ENCODE measurements at places on chromosomes 3 and 15.

DNA sequence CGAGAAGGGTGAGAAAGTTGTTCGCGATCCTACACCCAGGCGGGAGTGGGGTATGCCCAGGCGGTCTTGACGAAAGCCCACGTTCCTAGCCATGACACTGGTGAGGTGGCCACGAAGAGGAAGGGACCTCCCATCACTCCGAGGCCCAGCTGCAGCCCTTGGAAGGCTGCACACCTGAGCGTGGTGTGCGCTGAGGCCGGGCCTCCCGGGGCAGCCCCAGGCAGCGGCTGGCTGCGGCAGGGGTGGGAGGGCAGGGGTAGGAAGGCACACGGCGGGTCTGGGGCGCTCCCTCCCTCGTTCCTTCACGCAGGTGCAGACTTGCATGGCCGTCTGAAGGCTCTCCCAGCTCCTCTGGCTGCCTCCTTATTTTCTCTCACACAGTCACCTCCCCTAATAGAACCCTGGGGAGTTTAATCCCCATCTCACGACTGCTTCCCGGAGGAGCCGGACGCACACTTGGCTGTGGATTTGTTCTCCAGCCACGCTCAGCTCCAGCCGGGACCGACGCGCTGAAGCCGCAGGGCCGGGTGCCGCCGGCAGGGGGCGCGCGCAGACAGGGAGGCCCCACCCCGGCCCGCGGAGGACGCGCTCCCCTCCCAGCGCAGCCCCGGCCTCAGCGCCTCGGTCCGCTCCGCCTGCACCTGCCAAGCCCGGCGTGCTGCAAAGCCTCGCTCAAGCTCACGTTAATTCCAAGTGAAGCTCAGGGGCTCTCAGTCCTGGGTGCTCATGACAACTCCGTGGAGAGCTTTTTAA lies 37.8 kb upstream of the MUC4 start:
- DNase-seq = no peak

- DNase-seq = no peak
These were observed 70.0 kb upstream of the UBE2E1 start for GRCh38 chr3:23735535-23736326.

DNA sequence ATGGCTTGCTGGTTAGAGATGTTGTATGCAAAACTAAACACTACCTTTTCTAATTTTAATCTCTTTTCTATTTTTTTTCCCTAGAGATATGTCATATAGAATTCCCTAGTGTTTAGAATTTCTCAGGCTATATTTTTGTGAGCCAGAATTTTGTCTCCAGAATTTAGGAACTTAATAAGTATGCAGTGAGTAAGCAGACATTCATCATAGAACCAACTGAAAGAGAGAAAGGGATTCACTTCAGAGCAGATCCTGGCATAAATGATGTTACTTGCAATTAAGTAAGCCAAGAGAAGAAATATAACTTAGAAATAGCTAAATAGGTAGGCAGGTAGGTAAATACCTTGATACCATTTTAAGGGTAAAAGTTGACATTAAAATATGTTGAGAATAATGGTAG lies 288.9 kb downstream of the ZNF385D start:
- no peak for DNase-seq

- DNase-seq = no peak
These were observed 45.5 kb downstream of the SYN2 start for GRCh38 chr3:12049675-12050074.

DNA sequence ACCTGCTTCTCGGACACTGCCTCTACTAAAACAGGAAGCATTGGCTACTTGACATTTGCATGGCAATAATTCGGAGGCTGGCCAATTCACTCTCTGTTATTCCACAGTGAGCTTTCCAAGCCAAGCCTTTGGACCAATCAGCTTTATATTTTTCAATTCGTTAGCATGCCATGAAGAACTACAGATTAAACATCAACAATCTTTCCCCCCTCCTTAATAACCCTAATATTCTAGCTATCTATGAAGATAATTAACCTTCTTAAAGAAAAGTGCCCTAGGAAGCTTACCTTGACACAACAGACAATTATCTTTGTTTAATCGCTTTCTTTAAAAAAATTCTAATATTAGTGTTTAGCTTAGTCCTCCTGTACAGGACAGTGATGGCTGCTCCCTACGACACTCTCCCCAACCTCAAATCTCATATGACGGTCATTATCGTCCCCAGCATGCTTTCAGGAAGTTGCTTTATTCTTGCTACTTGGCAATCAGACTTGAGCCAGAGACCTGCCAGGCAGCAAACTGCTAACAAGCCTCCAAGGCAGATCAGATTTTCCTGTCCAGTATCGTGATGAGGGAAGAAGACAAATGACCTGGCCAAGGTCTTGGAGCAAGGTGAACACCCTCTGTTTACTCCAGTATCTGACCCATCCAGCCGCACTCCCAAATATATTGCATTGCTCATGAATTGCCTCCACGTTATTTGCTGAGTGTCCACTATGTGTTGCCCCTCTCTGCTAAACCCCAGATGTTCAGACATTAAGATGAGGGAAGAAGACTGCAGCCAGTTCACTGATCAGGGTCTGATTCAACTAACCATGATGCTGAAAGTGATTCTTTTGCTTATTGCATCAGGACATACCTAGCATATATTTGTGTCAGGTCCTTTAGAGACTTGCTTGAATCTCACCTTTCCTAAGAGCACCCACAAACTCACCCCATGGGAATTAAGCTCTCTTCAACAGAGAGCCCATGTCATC lies 68.1 kb upstream of the LPP start:
- no peak for DNase-seq

GRCh38 chr15:74631935-74632560 lies 16.4 kb downstream of the CLK3 start:
- DNase-seq = peak; percentile 28

DNA sequence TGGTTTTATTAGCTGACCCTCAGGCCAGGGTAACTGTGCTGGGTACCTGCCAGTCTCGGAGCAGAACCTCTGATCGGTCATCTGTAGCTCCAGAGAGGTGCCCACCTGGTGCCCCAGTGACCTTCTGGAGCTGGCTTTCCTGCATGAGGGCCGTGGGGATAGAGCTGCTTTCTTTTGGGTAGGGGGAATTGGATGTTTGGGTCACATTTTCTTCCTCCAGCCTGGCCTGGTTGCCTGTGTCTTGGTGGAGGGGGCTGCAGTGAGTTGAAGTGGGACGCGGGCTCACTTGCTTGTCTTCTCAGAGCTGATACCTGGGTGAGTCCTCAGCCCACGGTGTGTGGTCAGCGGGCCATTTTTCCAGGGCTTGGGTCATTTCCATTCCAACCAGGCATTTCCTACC lies 2.6 kb downstream of the ZNF710 start:
- DNase-seq = no peak

DNA sequence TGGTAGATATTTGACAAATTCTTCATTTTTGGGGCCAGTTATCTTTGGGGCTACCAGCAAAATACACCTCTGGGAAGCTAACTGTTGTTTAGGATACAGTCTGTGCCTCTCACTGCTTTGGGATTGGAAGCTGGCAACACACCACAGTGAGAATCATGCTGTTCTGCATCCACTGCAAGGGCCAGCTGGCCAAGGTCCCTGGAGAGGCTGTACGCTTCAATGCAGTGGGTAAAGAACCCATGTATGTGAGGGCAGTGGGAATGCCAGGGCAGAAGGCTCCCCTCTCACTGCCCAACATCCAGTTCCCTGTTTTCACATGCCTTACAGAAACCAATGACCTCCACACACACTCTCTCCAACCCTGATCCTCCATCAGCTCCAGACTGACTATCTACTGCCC lies 20.1 kb downstream of the ZDHHC3 start:
- DNase-seq = no peak

DNA sequence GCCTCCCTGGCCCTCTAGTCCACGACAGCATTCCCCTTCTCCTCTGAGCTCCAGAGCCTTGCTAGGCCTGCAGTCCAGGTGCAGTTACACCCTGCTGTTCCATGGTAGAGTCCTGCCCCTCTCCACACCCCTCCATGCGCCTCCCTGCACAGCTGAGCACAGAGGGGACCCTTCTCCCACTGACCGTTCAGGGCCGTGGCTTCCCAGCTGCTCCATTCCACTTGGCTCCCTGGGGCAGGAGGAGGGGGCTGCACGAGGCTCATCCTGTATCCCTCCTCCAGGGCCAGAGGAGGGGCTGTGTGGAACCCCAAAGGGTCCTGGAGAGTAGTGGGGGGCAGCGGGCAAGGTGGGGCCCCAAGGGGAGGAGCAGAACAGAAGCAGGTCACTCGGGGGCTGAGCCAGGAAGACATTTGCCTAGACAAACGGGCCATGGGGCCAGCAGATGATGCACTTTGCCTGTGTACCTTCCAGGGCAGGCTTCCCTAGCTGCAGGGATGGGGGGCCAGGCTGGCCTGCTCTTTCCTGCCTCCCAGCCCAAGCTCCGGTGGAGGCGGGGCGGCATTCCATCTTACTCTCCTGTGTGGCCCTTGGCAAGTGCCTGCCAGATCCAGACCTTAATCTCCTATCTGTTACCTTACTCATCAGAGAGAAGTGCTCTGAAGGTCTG lies 20.7 kb upstream of the GOLGA6C start:
- DNase-seq = peak; percentile 3

DNA sequence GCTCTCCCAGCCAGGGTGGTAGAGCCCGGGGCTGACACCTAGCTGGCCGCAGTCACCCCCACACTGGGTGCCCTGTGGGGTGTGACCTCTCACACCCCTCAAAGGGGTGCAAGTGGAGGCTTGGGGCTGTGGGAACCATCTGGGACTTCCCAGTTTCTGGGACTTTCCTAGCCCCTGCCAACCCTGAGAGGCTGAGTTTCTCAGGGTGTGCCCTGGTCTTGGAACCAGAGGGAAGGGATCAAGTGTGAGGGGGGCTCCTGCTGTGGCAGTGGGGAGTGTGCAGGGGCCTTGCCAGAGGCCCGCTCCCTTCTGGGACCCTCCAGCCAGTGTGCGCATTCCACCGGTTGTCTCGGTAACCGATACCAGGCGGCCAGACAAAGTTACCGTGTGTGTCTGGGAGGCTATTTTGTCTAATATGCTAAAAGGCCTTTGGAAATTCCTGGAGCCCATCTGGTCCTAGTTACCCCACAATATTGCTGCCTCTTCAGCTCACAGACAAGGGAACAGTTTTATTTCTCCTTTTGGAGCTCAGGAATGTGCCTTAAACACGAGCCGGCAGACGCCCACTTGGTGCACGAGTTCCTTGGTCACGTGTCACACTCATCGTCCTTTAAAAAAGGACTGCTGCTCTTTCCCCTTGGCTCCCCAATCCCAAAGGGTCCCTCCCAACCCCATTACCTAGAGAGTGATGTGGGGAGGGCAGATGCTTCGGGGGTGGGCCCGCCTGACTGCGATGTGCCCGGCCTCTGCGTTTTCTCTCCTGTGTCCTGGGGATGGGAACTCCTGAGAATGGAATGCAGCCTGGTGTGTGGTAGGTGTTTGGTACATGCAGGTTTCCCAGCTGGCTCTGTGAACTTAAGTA lies 33.2 kb downstream of the HDAC11 start:
- DNase-seq = no peak

DNA sequence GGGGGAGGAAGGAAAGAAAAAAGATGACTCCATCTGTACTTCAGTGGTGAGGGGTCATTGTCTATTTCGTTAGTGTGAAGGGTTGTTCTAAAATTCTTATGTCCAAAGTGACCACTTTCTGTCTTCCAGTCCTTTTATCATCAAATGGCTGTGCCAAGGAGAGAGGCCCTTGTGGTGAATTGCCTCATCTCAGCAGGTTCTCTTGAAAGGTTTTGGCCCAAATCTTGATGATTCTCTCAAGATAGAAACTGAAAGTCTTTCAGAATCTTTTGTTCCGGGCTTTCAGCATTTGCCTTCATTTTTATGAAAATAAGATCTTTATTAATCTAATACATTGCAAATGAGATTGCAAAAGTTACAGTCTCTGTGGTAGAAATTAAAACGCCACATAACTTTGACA lies 575.8 kb downstream of the RSL24D1 start:
- DNase-seq = no peak

DNA sequence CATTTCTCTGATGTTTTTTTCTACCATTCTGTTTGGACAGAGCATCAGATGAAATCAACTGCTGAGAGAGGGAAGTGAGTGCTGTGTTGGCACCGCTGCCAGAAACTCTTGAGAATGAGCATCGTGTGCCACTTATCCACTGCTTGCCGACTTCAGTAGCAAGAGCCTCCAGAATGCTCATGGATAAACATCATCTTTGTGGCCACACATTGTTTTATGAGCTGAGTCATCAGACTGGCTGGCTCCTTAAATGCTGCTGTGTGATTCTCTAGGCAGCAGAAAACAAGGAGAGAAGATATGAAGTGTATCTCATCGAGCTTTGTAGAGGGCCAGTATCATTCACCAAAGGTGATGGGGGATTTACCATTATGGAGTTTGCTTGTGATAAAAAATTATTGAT lies 3.4 kb upstream of the DOCK3 start:
- no peak for DNase-seq

GRCh38 chr3:60703956-60704736 lies 547.1 kb downstream of the FHIT start:
- DNase-seq = no peak

DNA sequence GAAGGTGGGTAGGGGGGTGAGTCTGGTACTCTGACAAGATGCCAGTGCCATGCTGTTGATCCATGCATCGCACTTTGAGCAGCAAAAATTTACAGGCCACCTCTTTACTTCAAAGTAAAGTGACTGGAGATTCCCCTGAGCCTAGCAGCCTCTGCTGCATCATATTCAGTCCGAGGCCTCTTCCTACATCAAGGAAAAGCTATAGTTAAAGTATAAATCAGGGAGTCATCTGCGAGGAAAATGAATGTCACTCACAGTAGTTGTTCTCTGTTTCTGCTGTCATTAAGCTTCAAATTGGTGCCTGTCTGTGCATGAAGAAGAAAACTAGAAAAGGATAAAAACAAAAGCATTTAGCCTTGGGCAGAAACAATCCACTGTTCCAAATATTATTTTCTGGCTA lies 706.2 kb downstream of the TBL1XR1 start:
- no peak for DNase-seq

- DNase-seq = no peak
These were observed 304.0 kb upstream of the CBLB start for GRCh38 chr3:106172780-106173179.

DNA sequence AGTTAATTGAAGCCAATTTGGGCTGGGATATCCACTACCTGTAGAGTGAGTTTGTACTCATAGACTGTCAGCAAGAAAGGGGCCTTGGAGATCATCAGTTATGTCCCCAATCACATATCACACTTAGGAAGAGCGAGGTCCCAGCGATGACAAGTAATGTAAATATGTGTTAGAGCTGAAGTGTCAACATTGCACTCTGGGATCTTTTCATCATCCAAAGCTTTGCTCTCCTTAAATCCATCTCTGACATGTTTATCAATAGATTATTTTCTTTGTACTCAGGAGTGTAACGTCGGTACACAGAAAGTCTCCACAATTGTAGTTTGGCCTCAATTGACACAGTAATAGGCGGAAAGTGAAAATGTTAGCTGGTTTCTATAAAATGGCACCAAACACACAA lies 113.7 kb upstream of the TPRG1 start:
- DNase-seq = no peak

DNA sequence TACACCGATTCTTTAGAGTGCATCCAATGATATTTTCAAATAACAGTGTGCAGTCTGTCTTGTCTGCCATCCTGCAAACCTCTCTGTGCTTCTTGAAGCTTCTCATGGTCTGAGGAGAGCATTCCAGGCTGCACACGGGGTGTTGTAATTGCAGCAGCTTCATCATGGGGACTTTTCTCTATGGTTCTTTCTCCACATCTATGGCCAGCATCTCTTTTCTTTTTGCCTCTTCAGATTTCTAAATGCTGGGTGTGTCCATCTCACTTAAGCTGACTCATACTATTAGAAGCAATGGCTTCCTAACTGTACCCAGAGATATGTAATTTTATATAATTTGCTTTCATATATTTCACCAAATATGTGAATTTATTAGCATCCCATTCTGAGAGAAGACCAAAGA lies 63.8 kb upstream of the EPHB3 start:
- DNase-seq = no peak
